Kidney glomerular epithelial cell (primary cell): ENCODE measurements at places on chromosomes 1 and 21.

DNA sequence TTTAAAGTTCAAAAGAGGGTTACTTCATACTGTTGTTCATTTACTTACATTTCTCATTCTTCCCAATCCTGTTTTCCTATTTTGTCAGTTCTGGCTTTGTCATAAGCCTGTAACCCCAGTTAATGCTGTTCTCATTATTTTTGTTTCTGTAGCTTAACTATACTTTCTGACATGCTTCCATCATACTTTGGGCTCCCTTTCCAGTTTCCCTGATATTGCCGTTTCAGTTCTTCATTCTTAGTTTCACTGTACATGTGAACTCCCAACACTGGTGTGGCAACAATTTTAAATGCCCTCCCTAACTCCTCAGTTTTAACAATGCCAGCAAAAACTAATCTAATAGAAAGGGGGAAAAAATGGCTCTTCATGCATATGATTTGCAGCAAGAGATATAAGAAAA is 456.7 kb downstream of the LMO4 start:
- no peak for DNase-seq

DNA sequence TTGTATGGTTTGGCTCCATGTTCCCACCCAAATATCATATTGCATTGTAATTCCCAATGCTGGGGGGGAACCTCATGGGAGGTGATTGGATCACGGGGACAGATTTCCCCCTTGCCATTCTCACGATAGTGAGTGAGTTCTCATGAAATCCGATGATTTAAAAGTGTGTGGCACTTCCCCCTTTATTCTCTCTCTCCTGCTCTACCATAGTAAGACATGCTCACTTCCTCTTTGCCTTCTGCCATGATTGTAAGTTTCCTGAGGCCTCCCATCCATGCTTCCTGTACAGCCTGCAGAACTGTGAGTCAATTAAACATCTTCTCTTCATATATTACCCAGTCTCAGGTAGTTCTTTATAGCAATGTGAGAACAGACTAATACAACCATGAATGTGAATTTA is 211.6 kb upstream of the NR5A2 start:
- no peak for DNase-seq

GRCh38 chr1:155607708-155608107 is 2.3 kb upstream of the MSTO1 start:
- DNase-seq, result no peak

DNA sequence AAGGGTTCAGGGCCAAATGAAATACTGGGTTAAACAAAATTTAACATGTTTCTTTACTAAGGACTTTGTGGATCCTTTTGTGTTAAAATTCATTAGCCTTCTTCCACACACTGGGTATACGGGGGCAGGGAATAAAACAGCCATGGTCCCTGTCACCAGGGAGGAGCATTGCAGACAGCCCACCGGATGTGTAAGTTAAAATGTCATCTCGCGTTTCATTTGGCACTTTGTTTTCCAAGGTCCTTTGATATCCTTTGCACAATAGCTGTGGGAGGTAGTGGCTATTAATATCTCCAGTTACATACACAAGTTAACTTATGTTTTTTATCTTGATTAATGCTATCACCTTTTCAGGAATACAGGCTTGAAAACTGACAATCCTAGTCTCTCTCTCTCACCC is 172.7 kb downstream of the BARHL2 start:
- no peak for DNase-seq

DNA sequence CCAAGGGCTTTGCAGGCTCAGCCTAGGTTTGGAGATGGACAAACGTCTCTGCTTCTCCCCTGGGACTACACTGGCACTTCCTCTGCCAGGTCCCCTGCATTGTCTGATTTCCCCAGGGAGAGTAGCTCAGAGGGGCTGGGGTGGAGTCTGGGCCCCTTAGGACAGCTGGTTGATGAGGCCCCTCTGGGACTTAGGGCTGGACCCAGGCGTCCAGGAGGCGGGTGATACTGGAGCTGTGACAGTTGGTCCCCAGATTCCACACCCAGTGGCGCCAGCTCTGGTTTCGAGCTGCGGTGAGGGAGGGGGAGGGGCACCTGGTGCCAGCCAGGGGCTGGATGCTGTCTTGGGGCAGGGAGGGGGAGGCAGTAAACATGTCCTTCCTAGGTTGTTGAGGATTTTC is 7.4 kb upstream of the MEX3A start:
- DNase-seq, result no peak

- DNase-seq, result no peak
These were observed 134.2 kb downstream of the SYT2 start for GRCh38 chr1:202575918-202576653.

- peak; percentile 43 for DNase-seq
These were observed 32.7 kb upstream of the GLIS1 start for GRCh38 chr1:53771648-53772047.

DNA sequence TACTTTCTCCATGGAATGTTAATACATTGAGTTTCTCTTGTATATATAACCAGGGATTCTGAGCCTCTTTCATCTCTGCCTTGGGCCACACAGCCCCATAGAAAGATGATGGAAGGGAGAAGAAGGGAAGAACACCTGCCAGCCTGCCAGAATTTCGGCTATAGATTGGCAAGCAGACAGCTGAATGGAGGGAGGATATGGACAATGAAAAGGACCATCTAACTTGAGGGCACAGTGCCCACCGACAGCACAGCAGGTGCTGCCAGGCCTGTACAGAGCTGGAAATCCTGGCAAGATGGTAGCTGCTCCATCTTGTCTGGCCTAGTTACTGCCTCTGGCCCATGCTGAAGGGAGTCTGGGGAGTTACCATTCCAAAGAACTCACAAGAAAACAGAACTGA is 244.3 kb downstream of the FGGY start:
- no peak for DNase-seq

- DNase-seq, result no peak
These were observed 16.6 kb downstream of the TEX35 start for GRCh38 chr1:178529364-178530036.

DNA sequence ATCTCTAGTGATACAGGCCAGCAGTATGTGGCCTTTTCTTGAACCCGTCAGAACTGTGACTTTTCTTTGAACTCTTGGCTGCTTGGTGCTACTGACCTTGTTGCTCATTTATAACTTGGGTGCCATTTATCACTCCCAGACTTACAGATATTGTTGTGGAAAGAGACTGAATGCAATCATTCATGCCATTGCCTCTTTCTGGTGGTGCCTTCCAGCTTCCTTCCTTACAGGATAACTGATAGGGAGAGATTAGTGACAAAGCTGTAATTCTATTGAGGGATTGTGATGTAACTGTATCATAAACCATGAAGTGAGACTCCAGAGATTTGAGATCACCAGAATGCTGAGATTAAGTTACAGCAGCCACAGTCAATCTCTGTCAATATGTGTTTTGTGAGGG is 256.5 kb downstream of the USP25 start:
- no peak for DNase-seq

GRCh38 chr1:109927356-109927755 is 16.7 kb downstream of the CSF1 start:
- no peak for DNase-seq

DNA sequence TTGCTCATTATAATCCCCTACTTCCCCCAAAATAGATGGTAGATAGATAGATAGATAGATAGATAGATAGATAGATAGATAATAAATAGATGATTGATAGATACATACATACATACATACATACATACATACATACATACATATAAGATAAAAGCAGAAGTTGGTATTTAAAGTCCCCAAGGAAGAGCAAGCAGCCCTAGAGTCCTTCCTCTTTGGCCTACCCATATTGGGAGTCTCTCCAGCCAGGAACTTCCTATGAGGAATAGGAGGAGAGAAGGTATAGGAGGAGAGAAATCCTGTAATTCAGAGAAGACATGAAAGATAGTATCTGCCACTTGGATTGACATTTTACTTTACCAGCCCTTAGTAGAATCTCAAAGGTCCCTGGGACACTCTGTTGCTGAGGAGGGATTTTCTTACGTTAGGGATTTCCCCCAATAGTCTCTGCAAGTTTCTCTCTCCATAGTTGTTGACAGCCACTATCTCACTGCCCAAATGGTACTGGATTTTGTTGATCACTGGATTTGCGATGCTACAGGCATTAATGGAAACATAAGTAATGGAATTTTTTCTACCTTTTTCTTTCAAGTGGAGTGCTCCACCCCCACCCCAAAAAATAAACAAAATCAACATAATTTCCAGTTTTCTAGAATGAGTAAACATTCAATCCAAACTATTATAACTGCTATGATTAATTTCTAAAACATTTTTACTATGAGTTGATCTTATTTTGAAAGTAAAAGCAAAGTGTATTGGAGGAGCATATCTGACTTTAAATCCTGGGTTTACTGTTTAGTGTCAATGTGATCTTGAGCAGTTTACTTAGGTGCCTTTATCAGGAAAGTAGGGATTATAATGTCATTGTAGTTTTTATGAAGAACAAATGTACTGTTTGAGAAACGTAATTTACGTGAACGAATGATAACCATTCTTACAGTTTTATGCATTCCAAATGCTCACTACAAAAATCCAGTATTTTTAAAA is 93.2 kb upstream of the TNFSF4 start:
- no peak for DNase-seq

GRCh38 chr1:178477373-178477772 is 19.4 kb downstream of the CLEC20A start:
- DNase-seq, result no peak

DNA sequence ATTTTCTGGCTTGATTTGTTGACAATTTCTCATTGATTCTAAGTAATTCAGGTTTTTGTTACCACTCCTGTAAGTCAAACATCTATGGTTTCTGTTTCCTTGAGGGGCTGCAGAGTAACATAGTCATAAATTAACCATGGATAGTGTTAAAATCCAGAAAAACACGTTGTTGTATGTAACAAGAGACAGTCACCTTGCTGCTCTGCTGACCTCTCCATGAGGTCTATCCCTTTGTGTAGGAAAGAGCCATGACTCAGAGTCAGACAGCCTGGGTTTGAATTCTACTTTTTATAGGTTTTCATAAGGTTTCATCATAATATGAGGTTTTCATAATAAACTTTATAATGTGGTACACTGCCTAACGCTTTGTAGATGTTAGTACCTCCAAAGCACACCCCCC is 27.6 kb upstream of the NBL1 start:
- peak; percentile 35 for DNase-seq

DNA sequence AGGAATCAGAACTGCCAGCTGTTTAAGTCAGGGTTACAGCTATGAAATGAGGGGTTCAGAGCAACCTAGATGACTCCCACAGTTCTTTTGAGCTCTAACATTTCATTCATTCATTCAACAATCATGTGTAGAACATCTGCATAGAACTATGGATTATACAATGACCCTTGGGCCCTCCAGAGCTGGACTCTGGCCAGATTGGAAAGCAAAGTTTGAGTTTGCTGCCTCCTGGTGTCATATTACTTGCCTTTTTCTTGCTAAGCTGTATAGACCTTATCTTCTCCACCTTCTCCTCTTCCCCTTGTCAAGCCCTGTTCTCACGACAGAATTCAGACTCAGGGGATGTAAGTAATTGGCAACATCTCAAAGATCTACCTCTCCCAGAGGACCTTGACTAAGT is 4.0 kb downstream of the CASQ2 start:
- DNase-seq, result peak; percentile 25

DNA sequence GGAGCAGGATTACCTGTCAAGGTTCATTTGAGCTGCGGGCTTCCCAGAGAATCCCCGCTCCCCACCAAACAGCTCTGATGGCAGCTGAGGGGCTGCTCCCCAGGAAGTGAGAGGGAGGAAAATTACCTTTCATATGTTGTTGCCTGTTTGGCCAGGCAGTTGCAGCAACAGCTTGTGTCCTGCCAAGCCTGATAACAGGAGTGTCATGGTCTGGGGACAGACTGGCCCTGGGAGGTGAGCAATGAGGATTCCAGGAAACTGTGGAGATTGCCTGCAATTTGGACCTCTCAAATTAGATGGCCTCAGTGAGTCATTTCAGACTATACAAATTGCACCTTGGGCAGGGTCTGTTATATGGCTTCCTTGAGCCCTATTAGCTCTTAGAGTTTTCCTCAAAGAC is 189.3 kb downstream of the PTPRU start:
- no peak for DNase-seq

DNA sequence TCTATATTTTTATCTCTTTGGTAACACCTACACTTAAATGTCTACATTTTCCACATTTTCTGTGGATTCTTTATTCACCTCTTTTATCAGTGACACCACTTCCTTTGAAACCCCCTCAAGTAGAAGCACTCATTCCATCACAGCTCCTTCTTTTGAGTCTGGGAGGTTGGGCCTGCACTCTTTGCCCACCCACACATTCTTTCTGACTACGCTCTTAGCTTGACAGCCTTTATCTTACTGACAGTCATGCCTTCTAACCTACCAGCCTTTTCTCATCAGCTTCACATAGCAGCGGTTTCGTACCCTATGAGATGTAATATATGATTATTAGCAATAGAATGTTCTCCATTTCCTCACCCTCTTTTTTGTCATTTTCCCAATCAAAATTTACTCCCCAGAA is 151.9 kb downstream of the TNFSF18 start:
- DNase-seq, result no peak

GRCh38 chr1:12460911-12461621 is 156.9 kb downstream of the DHRS3 start:
- no peak for DNase-seq

- DNase-seq, result no peak
These were observed 67.9 kb upstream of the PUM1 start for GRCh38 chr1:31133368-31133767.

DNA sequence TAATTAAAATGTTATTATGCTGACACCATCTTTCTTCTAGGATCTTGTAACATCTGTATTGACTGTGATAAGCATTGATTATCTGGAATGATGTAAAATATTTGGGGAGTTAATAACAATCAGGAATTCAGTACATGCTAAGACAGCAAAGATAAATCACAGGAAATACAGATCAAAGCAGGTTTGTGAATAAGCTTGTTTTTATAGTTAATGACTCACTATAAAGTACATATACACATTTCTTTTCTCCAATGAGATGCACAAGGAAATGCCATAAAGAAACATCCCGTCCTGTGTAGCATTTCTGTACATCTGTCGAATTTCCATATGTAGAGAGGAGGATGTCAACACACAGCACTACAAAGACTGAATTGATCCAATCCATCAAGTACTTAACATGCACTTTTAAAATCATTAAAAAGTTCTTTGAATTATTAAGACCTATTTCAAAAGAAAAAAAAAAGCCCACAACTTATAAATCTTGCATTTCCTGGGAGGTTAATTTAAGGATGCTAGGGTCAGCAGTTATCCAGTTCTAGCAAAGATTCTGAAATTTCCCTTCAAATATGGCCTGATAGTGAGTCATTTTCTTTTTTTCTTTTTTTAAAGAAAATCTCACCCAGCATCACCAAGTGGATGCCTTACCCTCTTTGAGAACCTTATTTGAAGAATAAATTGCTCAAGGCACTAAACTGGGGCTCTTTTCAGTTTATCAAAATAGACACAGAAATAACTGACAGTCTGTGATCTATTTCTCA is 243.2 kb upstream of the NR5A2 start:
- DNase-seq, result no peak

GRCh38 chr1:119040906-119041305 is 52.8 kb upstream of the TBX15 start:
- DNase-seq, result no peak

GRCh38 chr1:24870551-24871195 is 59.4 kb downstream of the RUNX3 start:
- no peak for DNase-seq
